ENCODE measurements at places on chromosomes 11 and 22.

GRCh38 chr22:49829044-49829853 lies 1.6 kb upstream of the BRD1 start:
- DNase-seq: peak; percentile 36

GRCh38 chr11:11977206-11977938 lies 31.1 kb downstream of the DKK3 start:
- DNase-seq: no peak

- no peak for DNase-seq
These were observed 25.7 kb upstream of the SEPTIN5 start for GRCh38 chr22:19688301-19689290.

DNA sequence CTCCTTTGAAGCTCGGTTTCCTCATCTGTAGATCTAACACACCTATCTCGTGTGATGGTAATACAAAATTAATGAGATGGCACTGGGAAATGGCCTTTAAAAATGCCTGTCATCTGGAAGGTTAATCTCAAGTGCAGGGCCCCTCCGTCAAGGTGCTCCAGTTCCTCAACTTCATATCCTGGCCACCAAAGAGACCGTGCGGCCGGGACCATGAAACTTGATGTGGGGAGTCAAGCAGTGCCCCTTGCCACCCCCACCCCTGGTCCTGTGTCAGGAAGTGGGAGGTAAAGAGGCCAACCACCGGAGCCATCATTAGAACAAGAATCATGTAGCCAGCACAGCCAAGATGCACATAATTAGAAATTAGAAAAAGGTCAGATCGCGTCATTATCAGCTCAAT lies 108.2 kb downstream of the FEZ1 start:
- no peak for DNase-seq

- no peak for DNase-seq
These were observed 72.9 kb upstream of the YWHAH start for GRCh38 chr22:31871480-31871879.

DNA sequence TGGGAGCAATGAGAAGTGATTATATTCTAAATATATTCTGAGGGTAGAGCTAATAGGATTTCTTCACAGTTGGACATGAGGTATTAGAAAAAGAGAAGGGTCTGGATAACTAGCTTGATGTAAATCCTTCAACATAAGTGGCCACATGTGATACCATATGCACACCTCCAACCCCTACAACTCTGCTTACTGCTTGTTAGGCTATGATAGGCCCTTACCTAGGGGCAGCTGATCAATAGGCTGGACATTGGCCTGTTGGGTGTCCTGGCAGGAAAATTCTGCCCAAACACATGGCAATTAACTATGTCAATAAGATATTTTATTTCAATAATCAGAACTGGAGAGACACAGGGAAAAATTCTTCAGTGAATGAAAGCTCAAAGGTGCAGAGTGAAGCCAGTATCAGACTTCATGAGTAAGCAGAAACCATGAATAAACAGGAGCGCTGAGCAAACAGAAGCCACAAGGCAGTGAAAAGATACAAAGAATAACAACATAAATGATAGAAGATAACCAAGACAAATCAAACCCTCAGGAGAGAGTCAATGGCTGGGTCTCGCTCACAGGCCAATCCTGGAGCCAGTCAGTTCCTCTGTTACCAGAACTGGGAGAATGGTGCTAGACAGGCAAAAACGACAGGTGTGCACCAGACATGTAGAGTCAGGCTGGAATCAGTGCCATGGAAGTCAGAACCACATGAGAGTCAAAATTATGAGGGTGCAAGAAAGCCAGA lies 46.3 kb upstream of the PSMA1 start:
- DNase-seq: no peak

DNA sequence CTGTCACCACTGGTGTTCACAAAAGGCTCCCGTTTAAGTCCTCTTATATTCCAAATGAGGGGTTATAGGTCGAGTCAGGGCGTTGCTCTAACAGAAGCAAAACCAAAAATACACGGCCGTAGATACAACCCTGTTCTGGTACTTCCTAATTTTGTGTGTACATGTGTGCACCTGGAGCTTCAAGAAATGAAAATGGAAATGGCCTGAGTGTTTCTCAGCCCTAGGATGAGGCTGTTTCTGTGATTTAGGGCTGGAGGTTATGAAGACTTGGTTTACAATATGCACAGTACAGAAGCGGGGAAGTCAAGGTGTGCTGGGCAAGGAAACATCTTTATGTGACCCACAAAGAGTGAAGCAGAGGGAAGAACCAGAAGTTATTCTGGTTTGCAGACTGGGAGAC lies 110.4 kb upstream of the OR4B1 start:
- no peak for DNase-seq

GRCh38 chr22:50274311-50274710 lies 4.1 kb upstream of the MAPK11 start:
- peak; percentile 60 for DNase-seq

- no peak for DNase-seq
These were observed 6.9 kb upstream of the PRAME start for GRCh38 chr22:22565981-22566380.

- DNase-seq: no peak
These were observed 420.7 kb downstream of the MN1 start for GRCh38 chr22:27380855-27381254.

DNA sequence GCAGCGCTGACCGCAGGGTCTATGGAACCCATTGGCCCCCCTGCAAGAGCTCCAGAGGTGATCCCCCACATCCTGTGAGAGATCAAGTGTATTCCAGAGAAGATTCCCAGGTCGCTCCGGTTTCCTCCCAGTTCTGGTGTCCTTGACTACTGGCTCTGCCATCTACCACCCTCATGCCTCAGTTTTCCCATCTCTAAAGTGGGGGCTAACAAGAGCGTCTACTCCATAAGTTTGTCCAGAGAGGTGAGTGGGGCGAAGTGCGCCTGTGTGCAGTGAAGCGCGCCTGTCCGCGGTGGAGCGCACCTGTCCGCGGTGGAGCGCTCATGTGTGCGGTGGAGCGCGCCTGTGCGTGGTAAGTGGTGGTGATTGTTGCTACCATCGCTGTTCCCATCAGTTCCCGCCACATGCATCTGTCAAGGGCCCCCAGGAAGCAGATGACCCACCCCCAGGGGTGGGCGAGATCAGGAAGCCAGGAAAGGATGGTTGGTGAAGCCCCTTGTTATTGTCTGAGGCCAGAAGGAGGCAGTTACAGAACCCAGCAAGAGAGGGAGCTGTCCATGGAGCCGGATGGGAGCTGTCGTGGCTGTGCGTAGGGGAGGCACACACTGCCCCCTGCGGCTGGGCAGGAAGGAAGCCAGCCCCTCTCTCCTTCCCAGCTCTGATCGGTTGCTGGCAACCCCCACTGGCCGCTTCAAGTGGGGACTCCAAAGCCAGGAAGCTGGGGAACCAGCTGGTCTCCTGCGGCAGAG lies 73.2 kb upstream of the FGF3 start:
- no peak for DNase-seq

DNA sequence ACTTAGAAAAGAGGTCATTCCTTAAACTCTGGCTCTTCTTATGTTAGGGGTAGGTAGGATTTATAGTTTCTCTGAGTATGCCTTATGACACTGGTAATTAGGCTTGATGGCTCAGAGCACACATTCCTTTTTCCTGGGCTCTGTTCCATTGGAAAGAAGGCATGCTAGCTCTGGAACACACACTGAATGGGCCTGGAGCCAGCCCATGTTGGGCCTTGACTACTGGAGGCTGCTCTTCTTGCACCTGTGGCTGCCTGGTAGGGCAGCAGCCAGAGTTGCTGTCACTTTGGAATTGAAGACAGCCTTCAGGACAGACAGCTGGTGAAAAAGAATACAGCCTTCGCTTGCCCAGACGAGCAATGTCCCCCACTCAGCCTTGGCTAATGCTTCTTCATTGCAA lies 18.2 kb downstream of the MCAM start:
- no peak for DNase-seq

DNA sequence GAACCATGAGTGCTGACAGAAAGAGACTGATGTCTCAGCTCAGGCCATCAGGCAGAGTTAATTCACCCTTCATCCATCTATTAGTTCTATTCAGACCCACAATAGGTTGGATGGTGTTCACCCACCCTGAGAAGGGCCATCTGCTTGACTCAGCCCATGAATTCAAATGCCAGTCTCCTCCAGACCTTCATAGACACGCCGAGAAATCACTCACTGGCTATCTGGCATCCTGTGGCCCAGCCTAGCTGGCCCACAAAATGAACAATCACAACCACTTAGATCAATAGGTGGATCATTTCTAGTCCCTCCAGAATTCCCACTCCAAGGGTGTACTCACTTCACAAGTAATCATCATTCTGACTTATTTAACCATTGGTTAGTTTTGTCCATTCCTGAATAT lies 58.2 kb downstream of the MYEOV start:
- DNase-seq: no peak

GRCh38 chr11:15817001-15817400 lies 539.3 kb downstream of the SOX6 start:
- no peak for DNase-seq

DNA sequence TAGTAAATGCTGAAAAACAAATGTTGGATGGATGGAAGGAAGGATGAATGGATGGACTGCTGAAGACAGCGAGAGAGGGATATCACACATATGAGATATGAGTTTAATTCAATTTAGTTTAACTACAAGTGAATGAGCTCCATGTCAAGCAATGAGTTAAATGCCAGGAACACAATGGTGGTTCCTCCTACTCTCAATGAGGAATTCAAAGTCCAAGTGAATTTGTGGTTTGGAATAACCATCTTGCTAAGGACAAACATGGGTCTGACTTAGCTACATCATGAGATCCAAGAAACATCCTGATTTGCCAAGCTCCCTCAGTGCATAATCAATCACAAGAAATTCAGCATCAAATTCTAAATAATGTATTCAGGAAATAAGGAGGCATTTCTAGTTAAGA lies 26.1 kb upstream of the PPP2R1B start:
- DNase-seq: no peak

- no peak for DNase-seq
These were observed 8.3 kb upstream of the CDC42EP1 start for GRCh38 chr22:37551981-37552380.

- peak; percentile 47 for DNase-seq
These were observed 23.2 kb downstream of the RTN4R start for GRCh38 chr22:20244691-20245576.

DNA sequence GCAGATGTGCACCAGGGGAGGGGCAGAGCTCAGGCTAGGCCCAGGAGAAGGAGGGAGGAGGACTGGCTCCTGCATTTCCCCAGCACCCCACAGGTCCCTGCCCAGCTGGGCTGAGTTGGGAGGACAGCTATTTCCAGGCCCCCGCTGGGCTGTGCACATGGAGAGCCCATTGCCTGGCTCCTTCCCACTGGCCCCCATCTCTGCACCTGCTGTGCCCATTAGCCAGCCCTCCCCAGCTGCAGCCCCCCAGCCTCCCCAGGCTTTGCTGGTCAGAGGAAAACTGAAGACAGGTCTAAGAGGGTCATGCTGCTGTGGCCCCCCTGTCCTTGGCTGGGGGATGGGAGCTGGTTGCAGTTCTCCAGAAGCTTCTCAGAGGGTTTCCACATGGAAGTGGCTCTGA lies 81.8 kb upstream of the SHANK2 start:
- DNase-seq: no peak

- DNase-seq: no peak
These were observed at the start of gene HORMAD2 for GRCh38 chr22:30079952-30080533. TSS of gene HORMAD2 (plus strand) at chr22:30080464. CDS start at chr22:30093953, 13,489 bp downstream.

- DNase-seq: no peak
These were observed 4.5 kb downstream of the WNT11 start for GRCh38 chr11:76201672-76202412.

GRCh38 chr11:119130662-119131061 lies 9.3 kb downstream of the HINFP start:
- no peak for DNase-seq

- DNase-seq: no peak
These were observed 24.8 kb upstream of the ADORA2A start for GRCh38 chr22:24402460-24403192.

DNA sequence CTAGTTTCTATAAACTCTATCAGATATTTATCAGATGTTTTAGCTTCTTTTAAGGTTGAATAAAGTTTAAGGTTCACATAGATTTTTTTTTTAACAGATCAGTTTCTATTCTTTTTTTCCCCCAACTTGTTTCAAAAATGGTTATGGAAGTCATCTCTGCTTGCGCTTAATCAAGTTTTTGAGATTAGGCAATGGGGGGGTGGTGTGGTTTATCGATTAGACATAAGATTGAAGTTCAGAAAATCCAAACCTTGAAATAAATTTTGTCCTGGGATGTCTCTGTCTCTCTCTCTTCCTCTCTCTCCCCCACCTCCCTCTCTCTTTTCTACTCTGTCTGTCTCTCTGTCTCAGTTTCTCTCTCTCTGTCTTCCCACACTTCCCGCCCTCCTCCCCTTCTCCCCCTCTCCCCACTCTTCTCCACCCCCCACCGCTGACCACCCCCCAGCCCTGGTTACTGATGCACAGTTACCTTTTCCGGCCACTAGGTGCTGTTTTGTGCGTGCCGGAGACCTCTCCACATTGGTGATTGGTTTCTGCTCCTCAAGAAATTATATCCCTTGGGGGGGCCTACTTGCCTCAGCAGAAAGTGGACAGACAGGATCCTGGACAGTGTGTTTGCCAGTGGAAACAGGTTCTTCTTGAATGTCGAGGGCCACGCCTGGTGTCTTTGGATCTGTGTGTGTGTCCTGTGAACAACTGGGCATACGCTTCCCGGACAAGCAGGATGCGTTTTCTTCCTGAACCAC lies 29.7 kb upstream of the ANO1 start:
- no peak for DNase-seq

DNA sequence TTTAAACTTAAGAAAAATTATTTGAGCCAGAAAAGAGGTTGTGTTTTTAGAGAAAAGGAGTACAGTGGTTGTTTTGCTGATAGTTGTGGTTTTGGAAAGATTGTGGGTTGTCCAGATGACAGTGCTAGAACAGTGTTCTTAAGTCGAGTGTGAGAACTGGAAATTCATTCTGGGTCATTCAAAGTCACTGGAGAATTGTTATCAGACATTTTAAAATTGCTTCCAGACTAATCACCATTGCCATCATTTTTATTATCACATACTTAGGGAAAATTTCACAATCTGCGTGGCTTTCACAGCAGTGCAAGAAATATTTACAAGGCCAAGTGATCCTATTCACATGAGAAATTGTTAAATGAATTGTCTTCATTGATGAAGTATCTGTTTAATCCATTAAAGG lies 242.2 kb upstream of the DDI1 start:
- no peak for DNase-seq

DNA sequence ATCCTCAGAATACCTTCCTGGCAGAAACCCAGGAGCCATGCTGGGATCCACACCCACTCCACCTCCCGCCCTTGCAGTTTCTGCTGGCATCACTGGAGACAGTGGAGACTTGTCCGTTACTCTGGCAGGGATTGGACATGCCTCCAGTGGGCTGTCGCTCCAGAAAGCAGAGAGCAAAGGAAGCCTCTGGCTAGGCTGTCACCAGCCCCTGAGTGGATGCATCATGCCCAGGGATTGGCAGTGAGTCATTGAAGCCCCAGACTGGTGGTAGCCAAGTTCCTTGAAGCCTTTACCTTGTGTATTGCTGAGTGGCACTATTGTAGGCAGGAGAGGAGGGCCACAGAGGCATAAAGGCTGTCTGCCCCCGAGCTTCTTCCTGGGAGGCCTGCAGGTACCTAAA lies 34.8 kb upstream of the E2F8 start:
- no peak for DNase-seq

GRCh38 chr11:47553406-47553743 lies 443 bp upstream of the CELF1 start:
- no peak for DNase-seq
